NCI-H2081 (cell line): ENCODE measurements at places on chromosomes 3 and 15.
A peak's percentile ranks its signal among the peaks of the same experiment; 100 is the strongest.

- DNase-seq, result no peak
These were observed 6.6 kb downstream of the ISG20 start for GRCh38 chr15:88645171-88646087.

- DNase-seq, result no peak
These were observed 11.4 kb downstream of the KLF15 start for GRCh38 chr3:126345641-126346460.

GRCh38 chr15:53102483-53102882 is 312.3 kb upstream of the ONECUT1 start:
- DNase-seq, result no peak

- no peak for DNase-seq
These were observed 5.7 kb downstream of the NME9 start for GRCh38 chr3:138323971-138324370.

- DNase-seq, result peak; percentile 92
These were observed 214.1 kb downstream of the NECTIN3 start for GRCh38 chr3:111285694-111286093.

- no peak for DNase-seq
These were observed 43.7 kb downstream of the POC1A start for GRCh38 chr3:52110502-52110901.

DNA sequence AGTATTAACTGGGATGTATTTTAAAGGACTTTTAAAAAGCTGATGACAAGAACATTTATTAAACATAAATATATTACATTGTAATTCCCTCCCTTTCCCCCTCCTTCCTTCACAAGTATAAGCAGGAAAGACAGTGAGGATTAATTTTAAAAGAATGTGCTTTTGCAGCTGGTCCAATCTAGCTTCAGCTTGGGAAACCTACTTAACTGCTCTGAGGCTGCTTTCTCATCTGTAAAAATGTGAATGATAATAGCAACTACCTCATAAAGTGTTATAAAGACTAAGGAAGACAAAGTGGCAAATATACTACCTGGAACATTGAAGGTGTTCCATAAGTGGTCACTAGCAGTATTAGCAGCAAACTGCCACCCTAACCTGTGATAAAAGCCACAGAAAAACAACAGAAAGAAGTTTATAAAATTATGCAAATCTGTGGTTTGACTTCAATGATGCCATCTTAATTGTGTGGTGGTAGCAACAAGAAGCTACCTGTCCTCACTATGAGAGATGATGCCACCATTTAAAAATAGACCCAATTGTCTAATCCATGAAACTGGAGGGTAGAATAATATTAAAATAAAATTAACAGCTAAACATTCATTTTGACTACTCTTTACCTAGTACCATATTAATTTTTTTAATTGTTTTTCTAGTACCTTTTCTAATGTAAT is 20.0 kb downstream of the DHX36 start:
- no peak for DNase-seq

DNA sequence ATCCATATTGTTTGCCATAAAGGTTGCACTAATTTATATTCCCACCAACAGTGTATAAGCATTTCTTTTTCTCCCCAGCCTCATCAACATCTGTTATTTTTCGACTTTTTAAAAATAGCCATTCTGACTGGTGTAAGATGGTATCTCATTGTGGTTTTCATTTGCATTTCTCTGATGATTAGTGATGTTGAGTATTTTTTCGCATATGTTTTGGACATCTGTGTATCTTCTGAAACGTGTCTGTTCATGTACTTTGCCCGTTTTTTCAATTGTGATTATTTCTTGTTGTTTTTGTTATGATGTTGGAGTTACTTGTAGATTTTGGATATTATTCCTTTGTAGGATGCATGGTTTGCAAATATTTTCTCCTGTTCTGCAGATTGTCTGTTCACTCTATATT is 46.5 kb downstream of the TP63 start:
- DNase-seq, result no peak

GRCh38 chr3:152071924-152072323 is 196.8 kb upstream of the MBNL1 start:
- DNase-seq, result no peak

DNA sequence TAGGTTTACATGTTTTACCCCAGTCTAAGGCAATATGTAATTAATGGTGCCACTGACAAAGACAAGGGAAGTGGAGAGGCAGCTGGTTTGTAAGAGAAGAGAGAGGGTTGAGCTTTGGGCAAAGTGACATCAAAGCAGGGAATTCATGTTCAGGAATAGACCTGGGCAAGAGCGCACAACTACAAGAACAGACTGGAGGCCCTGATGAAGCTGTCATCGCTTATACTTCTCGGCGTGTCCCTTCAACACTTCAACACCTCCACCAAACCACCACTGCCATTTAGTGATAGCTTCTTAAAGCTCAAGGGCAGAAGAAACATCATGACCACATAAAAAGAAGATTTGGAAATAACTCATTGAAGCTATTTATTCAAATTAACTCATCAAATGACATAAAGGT is 19.6 kb upstream of the KNG1 start:
- no peak for DNase-seq

DNA sequence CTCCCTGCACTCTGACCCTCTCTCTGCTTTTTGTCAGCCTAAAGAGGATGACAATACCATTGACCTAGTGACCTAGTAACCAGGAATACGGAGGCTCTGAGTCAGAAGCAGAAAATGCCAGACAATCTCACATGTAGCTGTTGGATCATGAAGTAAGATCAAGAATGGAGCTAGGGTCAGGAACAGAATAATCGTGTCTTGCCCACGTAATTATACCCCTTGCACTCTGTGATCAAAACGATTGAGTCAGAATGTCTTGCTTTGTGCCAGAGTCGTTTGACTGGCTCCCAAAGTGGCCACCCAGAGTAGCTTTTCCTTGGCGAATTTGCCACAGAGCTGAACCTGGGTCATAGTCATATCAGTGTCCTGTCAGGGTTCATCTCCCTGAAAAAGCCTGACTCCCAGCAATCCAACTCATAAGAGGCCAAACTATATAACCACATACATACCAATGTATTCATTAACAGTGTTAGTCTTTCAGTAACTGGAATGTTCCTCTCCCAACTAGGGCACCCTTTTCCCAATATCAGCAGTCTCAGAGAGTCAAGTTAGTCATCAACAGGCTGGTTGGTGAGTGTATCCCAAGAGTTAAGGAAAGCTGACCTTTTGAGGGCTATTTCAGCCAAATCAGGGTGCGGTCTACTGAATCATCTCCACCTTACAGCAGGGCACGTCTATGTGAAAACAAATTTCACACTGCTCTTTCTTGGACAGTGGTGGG is 5.0 kb upstream of the CDV3 start:
- no peak for DNase-seq

- DNase-seq, result no peak
These were observed 1.5 kb upstream of the ATR start for GRCh38 chr3:142580061-142580423.

DNA sequence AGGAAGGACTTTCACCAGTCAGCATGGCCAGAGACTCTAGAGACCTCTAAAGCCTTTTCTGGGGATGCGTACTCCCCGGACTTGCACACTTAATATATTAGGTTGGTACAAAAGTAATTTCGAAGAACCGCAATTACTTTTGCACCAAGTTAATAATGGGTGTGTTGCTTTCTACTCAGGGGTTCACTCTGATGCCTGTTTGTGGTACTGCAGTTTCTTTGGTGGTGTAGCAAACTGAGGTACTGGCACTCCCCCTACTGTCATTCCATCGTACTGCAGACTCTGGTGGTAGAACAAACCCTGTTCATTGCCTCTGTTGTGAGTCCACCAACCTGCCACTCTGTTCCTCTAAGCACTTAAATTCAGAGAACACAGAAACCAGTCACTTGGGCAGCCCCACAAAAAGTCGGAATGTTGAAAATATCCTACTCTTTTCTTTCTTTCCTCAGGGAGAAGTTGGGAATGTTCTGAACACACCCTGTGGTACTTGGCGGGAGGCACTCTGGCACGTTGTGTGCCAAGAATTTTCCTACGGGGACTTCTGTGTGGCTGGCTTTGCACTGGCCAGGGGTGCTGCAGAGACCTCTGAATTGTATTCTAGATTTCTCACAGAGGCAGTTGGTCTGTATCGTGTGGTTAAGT is 46.3 kb downstream of the GABRG3 start:
- DNase-seq, result peak; percentile 81
